ENCODE measurements at places on chromosomes 6 and 20.

DNA sequence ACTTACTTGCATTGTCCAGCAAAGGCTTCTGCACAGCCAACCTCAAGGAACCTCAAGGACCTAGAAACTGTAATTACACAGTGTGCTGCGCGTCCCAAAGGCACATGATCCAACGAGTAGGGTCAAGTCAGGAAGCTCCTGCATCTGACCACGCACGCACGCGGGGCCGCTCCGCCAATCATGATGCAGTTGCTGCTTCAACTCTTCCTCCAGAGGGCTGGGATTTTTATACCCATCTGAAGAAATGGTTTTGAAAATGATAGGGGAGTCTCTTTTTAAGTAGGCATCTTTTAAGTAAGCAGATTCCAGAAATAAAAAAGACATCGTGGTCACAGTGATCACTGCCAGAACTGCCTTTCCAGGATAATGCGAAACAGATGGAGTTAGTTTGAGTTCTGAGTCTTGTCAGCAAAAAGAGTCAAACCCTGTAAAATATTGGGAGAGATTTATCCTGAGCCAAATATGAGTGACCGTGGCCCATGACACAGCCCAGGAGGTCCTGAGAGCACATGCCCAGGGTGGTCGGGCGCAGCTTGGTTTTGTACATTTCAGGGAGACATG lies 34.0 kb downstream of the KIF25 start:
- DNase-seq = no peak

GRCh38 chr6:56984361-56984760 lies 29.5 kb downstream of the BEND6 start:
- DNase-seq = no peak

DNA sequence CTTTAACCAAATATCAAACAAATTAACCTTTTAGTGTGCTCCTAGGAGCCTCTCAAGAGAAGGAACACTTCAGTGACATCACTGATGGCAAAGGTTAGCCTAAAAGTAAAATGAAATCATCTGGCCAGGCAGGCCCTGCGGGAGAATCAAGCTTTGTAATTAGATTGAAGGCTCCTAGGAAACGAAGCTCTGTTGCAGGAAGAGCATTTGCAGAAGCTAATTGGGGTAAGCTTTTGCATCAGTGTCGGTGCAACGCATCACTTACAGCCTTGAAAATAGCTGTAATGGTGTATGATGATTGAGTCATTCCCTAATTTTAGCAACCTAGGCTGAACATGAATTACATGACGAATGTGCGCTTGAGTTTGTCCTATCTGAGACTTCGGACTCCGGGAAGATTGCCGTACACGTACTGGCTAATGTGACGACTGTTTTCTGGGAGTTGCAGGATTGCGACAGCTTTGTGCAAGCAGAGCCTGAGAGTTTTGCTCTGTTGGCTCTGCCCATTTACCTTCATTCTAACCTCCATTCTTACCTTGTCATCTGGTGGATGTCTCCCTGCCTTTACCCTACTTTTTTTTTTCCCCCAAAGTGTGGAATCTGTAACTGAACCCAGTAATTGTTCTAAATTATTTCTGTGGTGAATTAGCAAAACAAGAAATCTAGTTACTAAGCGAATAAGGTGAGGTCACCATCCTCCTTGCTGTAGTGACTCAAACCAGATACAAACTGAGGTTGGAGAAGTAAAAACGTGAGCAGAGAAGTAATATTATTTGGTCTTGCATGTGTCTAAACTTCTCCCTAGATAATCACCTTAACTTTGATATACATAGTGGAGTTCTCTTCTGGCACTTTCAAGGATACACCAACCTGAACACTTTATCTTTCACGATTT lies 675.9 kb upstream of the CITED2 start:
- no peak for DNase-seq

- no peak for DNase-seq
These were observed 32.9 kb upstream of the EYA4 start for GRCh38 chr6:133208183-133208755.

- DNase-seq = no peak
These were observed 78.6 kb downstream of the FAXC start for GRCh38 chr6:99270826-99271225.

DNA sequence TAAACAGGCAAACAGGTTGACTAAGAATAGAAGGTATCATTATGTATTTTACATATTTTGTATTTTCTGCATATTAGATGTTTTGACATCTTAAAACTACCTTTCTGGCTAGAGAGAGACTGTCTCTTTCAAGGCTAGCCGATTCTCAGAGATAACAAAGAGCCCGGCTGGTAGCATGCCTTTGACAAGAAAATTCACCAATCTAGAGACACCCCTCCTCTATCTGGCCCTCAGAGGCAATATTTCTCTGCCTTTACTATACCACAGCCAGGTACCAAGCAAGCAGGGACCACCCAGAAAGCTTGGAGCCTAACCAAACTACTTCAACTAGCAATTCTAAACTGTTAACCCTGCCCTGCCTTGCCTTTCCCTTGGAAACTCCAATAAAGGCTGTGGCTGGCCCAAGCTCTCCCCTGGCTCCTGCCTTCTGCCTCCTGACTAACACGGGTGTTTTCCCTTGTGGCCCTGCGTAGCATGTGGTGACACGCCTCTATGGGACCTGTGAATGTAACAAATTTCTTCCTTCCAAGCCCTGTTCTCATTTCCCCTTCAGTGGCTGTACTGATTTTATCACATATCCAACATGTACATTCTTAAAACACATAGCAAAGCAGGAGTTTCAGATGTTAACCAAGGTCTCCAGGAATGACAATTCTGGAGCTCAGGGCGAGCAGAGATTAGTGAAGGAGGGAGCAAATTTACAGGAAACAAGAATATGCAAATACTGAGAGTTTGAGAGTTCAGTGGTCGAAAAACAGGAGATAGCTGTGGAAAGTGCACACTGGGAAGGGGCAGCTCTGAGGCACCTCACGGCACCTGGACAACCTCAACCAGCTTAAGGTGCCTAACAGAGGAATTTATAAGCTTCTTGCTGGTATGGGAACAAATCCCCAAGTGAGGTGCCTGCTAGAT lies 120.8 kb downstream of the BACH2 start:
- peak; percentile 57 for DNase-seq

DNA sequence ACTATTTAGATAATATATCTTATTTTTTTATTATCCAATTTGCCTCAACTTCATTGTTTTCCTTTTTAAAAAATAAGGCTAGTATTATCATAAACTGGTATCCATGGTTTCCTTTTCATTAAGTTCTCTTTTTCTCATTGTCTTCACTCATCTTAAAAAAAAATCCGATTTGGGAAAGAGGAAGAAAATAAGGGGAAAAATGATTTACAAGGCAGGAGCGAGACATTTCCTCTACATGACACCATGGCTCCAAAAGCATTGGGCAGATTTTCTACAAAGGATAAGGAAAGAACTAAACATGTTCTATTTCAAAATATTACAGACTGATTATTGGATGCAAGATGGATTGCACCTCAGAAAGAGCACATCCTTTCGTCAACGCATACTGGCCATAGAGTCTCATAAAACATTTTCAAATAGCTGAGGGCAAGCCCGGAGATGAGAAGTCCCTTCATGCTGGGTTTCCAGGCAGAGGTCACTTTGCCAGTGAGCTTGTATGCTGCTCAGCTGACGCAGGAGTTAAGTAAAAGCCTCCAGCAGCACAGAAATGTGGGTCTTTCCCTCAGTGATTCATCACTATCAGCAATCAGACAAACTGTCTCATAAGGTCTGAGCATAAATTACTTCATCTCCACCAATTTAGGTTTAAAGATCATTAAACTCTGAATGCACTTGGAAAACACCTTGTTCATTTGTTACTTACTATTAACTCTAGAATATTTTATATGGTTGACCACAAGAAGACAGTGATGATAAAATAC lies 129.0 kb upstream of the TNFAIP3 start:
- no peak for DNase-seq

DNA sequence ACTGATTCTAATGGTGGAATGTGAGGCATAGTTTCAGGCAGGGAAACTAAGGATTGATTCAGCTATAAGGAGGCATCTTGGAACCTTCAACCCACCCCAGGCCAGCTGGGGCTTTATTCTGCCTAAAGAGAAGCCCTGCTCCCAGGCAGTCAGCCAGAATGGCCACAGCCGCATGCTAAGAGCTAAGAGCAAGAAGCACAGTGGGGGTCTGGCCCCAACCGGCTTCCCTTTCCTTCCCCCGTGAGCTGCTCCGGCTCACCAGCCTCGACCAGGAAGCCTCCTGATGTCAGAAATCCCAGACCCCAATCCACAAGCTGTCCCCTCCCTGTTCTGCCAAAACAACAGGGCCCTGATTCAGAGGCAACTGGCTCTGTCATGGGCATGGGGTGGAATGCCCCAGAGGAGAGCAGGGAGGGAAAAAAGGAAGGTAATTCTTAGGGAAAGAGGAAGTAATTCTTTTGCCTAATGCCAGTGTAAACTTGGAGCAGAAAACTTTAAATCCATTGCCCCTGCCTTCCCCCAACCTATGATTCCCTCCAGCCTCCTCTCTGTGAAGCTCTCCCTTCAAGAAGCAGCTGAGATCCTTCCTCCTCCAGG lies 6.9 kb downstream of the GRM4 start:
- no peak for DNase-seq

DNA sequence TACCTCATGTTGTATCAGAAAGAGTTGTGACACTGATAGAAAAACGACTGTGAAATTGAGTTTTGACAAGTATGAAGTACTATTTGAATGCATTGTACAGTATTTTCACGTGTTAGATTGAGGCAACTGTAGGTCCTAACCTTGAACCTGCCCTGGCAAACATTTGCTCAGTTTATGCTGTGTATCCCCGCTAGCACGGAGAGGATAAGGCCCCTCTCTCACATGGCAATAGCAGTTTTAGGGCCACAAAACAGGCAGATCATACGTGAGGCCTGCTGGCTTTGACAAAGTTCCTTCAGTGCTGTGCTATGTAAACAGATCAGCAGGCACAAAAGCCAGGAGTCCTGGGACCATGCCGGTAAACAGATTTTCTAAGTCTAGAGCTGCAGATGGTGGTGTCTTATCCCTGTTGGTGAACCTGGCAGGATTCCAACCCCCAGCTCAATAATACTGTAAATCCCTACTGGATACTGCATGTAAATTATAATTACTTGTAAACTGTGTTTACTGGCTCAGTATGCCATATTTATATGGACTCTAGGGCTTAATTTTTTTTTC lies 23.8 kb upstream of the FAM217A start:
- DNase-seq = no peak

DNA sequence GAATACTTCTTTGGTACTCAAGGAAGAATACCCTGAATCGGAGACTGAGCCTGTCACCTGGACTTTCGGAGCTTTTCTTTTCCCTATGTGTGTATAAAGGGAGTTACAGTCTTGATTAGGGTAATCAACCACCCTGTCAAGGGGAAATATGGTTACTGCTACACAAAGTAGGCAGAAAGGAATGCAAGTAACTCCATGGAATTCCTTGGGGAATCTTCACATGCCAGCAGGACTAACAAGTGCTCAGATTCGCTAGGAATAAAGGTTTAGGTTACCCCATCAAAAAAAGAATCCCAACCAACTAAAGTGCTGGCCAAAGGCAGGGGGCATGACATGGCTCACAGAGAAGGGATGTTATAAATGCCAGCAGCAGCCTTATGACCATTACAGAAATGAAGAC lies 10.4 kb downstream of the KCNS1 start:
- DNase-seq = no peak

GRCh38 chr6:12150812-12151432 lies 138.8 kb downstream of the HIVEP1 start:
- no peak for DNase-seq

DNA sequence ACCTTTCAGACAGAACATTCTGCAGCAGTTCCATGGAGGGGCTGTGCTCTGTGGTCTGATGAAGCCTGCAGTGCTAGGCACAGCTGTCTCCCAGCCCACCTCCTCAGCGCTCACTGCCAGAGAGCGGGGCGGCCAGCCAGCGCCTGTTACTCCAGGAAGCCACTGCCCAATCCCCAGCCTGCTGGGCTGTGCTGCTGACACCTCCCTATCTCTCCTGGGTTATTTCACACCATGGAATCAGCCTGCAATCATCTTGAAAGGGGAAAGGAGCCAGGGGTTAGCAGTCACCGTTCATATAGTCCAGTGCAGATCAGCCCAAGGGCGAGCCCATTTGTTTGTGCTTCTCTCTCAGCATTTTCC lies 46.3 kb upstream of the NHSL1 start:
- no peak for DNase-seq

- no peak for DNase-seq
These were observed 8.5 kb downstream of the SYNGAP1 start for GRCh38 chr6:33428224-33428965.

DNA sequence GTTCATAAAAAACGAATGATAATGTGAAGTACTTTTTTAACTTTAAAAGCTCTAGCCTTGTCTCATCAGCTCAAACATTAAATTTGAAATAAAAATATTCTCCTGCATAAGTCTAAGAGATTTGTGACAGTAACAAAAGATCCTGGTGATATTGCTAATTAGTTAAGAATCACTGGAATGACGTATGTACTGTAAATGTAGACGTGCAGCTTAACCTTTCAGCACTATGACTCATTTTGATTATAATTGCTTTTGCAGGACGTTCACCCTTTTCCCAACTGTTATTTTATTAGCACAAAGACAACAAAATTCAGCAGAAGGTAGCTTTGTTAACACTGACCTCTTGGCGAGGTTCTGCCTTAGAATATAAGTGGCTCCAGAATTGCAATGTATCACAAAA lies 68.6 kb downstream of the TENT5A start:
- no peak for DNase-seq

- DNase-seq = no peak
These were observed 592.4 kb downstream of the RFPL4B start for GRCh38 chr6:112939563-112939962.

DNA sequence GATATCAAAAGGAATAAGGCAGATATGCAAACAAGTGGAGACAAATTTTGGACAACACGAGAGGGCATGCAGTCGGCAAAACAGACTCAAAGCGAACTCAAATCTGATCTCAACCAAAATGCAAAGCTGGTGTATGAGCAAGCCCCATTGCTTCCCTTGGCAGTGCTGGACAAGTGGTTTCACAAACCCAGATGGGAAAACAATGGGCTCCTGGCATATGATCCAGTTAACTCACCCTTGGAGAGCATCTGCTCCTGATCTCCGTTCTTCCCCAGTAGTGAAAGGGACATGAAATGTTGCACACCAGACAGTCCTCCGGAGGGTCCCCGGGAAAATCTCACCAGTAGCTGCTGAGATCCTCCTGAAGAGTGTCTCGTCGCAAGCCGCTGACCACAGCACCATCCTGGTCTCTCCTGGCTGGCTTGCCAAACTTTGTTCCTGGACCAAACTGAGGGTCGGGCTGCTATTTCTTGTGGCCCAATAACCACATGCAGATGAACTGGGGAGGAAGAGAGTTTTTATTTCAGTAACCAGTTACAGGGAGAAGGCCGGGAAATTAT lies 84.3 kb upstream of the THBS2 start:
- no peak for DNase-seq

Measured in stimulated activated CD4-positive, alpha-beta T cell treated with anti-CD3 and anti-CD28 coated beads, Interleukin-15, amount 100 ng/mL, for 48 hours (primary cell).